ENCODE measurements at places on chromosomes 1 and 21. TPM values are rescaled to one million over a fixed set of nuclear protein-coding genes. Genes with fewer than 3 reads are reported as not detected.

Gene EPHB2
- total RNA-seq = 3.4 TPM

Gene LMOD1
- not detected for total RNA-seq

Gene NBPF14
- total RNA-seq = 62.3 TPM

Gene AIRE
- not detected for total RNA-seq

Gene CHI3L1
- 3.1 TPM for total RNA-seq

Gene SELL
- total RNA-seq = not detected

Gene EDARADD
- total RNA-seq = 10.0 TPM

Gene MTARC1
- 5.7 TPM for total RNA-seq

Gene NHLH1
- total RNA-seq = 0.07 TPM

Gene ANGPTL1
- not detected for total RNA-seq

Gene LCE2B
- total RNA-seq = not detected

Gene TSPEAR
- not detected for total RNA-seq

Gene UCK2
- 105 TPM for total RNA-seq

Gene LEFTY1
- not detected for total RNA-seq

Gene OR2W3
- not detected for total RNA-seq

Gene ZNF670
- total RNA-seq = 6.2 TPM

Gene GJA5
- under 0.01 TPM for total RNA-seq

Gene KCNJ10
- total RNA-seq = not detected

Gene ASCL5
- 0.07 TPM for total RNA-seq

Gene RABIF
- total RNA-seq = 6.6 TPM

Gene SAMD13
- total RNA-seq = 0.85 TPM

Gene FCRL5
- total RNA-seq = not detected

Gene FALEC
- total RNA-seq = not detected

Gene STUM
- total RNA-seq = not detected

Gene FAM229A
- total RNA-seq = 0.34 TPM

Gene BATF3
- under 0.01 TPM for total RNA-seq

Gene SAMD11
- total RNA-seq = under 0.01 TPM

Gene MCOLN2
- 1.1 TPM for total RNA-seq

Gene ITLN2
- 0.21 TPM for total RNA-seq

Gene SPRR2E
- 21.5 TPM for total RNA-seq

Gene OR2T2
- total RNA-seq = not detected

Gene SGIP1
- total RNA-seq = not detected

Gene TAS1R3
- total RNA-seq = 0.36 TPM

Gene NCMAP
- 0.21 TPM for total RNA-seq

Gene MRAP
- total RNA-seq = not detected

Gene ANKRD45
- 0.28 TPM for total RNA-seq

Gene GOLT1A
- 0.71 TPM for total RNA-seq

Gene KRTAP19-1
- total RNA-seq = not detected

Gene BACE2
- total RNA-seq = 116 TPM

Gene CR1
- total RNA-seq = not detected

Gene EXTL1
- not detected for total RNA-seq

Gene FCN3
- not detected for total RNA-seq

Gene SAMSN1
- not detected for total RNA-seq

Gene DIO1
- total RNA-seq = not detected

Gene RPE65
- total RNA-seq = not detected

Gene PEAR1
- 3.5 TPM for total RNA-seq

Gene ALX3
- not detected for total RNA-seq

Gene OR2L3
- not detected for total RNA-seq

Gene C1orf185
- not detected for total RNA-seq

Gene YRDC
- 41.5 TPM for total RNA-seq

Gene REN
- under 0.01 TPM for total RNA-seq

Gene C21orf91
- 14.7 TPM for total RNA-seq

Gene CDA
- total RNA-seq = 0.68 TPM

Gene IFNAR1
- total RNA-seq = 16.4 TPM

Gene CELA3A
- total RNA-seq = not detected

Gene DENND1B
- 19.8 TPM for total RNA-seq

Gene TRNP1
- total RNA-seq = 10.7 TPM

Gene RAB25
- total RNA-seq = 48.7 TPM

Measured in nasal cavity respiratory epithelium epithelial cell of viscerocranial mucosa (primary cell).